ENCODE measurements at places on chromosomes 12 and 14. TPM values are rescaled to one million over a fixed set of nuclear protein-coding genes. Genes with fewer than 3 reads are reported as not detected.

- DNase-seq: no peak
Measured at GRCh38 chr12:90791445-90791844, 163.5 kb downstream of the CCER1 start.

- peak; percentile 91 for DNase-seq
Measured at GRCh38 chr12:120713861-120714482, 3.7 kb downstream of the UNC119B start.

DNA sequence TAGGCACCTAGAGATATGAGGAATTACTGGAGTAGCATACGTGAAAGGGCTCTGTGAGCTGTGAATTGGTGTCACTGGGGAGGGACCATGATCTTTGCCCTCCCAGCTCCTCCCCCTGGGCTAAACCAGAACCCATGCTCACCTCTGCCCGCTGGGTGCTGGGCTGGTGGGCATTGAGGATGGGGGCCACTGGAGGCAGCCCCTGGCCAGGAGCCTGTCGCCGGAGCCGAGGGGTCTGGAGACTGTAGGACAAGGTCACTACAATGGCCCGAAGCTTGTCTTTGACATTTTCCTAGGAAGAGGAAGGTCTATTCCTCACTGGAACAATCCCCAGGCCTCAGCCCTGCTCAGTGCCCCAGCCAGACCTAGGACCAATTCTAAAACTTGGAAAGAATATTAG, 11.6 kb downstream of the ITGA7 start:
- DNase-seq: no peak

- no peak for DNase-seq
Measured at GRCh38 chr14:28773176-28773575, 6.6 kb downstream of the FOXG1 start.

- DNase-seq: no peak
Measured at GRCh38 chr12:2834581-2835491, at the start of gene NRIP2. Gene NRIP2 (minus strand): TSS chr12:2835035. CDS start chr12:2834983, 52 bp downstream.

Gene SLC38A4
- 1.7 TPM for total RNA-seq
